ENCODE measurements at places on chromosomes 7 and 10. TPM values are rescaled to one million over a fixed set of nuclear protein-coding genes. Genes with fewer than 3 reads are reported as not detected.

The EN2 gene
- not detected for total RNA-seq

GRCh38 chr7:7923818-7924217, 44.8 kb upstream of the GLCCI1 start:
- peaks cover 42% of the 10 kb centered on the region for H3K4me1 ChIP-seq
- H3K27ac ChIP-seq, result no peak overlapping the region
- DNase-seq, result no peak
- H3K4me3 ChIP-seq, result no peak overlapping the region
- H3K27me3 ChIP-seq, result no peaks in the 10 kb centered on the region

- no peak overlapping the region for H3K27ac ChIP-seq
- no peaks in the 10 kb centered on the region for H3K36me3 ChIP-seq
- no peak for DNase-seq
These were observed 474.0 kb upstream of the FOXK1 start for GRCh38 chr7:4208086-4208485.

The ANKMY2 gene
- 11.0 TPM for total RNA-seq

DNA sequence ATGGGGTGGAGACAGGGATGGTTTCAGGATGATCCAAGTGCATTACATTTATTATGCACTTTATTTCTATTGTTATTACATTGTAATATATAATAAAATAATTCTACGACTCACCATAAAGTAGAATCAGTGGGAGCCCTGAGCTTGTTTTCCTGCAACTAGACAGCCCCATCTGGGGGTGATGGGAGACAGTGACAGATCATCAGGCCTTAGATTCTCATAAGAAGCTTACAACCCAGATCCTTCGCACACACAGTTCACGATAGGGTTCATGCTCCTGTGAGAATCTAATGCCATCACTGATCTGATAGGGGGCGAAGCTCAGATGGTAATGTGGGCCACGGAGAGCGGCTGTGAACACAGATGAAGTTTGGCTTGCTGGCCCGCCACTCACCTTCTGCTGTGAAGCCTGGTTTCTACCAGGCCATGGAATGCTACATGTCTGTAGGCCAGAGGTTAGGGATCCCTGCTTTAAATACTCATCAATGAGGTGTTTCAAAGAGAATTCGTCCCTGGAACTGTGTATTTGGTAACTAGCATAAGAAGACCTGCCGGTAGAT, 21.2 kb upstream of the PRKCQ start:
- no peak overlapping the region for H3K27ac ChIP-seq
- peak overlapping the region; percentile 46 for H3K4me3 ChIP-seq
- no peak for DNase-seq
- peaks cover 16% of the 10 kb centered on the region for H3K36me3 ChIP-seq
- H3K27me3 ChIP-seq, result no peaks in the 10 kb centered on the region

DNA sequence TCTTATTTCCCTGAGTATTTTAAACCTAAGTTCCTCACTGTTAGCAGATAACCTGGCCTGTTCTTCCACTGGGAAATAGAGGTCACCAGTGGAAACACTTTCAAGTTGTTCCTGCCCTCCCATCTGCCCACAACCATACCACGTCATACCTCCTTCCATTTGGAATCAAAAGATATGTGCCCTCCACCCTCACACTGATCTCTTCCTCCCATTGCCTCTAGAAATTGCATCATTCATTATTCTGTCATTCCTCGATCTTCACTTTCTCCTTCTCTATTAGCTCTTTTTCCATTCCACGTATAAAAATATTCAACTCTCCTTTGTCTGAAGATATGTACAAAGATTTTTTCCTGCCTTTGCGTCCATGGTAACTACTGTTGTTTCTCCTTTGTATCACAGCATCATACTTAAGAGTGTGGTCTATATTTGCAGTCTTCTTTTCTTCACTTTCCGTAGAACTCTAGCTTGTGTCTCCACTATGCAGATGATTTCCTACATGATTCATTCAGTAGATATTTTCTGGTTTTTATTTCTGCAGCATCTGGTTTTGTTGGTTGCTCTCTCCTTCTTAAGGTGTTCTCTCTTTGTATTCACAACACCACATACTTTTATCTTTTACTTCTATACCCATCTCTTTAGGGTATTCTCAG, 312.3 kb downstream of the REEP3 start:
- H3K27ac ChIP-seq, result peak overlapping the region; percentile 5
- no peak overlapping the region for H3K4me3 ChIP-seq
- H3K27me3 ChIP-seq, result peaks cover 6% of the 10 kb centered on the region
- no peak for DNase-seq

DNA sequence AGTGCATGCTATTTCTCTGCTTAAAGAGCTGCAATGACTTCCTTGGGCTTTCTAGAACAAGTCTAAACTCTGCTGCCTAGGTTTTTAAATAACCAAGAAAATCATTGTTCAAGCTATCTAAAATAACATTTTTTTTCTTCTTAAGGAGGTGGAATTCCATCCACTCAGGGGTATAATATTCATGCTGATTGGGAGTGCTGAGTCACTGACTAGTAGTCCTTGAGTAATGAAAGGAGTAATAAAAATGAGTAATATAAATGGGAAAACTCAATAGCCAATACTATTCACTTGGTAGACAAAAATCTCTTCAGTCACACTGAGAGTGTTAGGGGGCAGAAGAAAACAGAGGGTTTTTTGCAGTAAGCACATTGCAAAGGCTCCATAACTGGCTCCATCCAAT, 72.0 kb downstream of the GFRA1 start:
- no peaks in the 10 kb centered on the region for H3K27me3 ChIP-seq
- no peak overlapping the region for H3K4me3 ChIP-seq
- H3K4me1 ChIP-seq, result no peaks in the 10 kb centered on the region
- DNase-seq, result no peak
- no peak overlapping the region for H3K27ac ChIP-seq

- H3K36me3 ChIP-seq, result no peaks in the 10 kb centered on the region
- no peaks in the 10 kb centered on the region for H3K4me1 ChIP-seq
- no peaks in the 10 kb centered on the region for H3K27me3 ChIP-seq
- no peak overlapping the region for H3K4me3 ChIP-seq
These were observed 164.4 kb upstream of the PRPS1L1 start for GRCh38 chr7:18191862-18192625.

The FAM20C gene
- total RNA-seq, result not detected

The FAM25C gene
- not detected for total RNA-seq

DNA sequence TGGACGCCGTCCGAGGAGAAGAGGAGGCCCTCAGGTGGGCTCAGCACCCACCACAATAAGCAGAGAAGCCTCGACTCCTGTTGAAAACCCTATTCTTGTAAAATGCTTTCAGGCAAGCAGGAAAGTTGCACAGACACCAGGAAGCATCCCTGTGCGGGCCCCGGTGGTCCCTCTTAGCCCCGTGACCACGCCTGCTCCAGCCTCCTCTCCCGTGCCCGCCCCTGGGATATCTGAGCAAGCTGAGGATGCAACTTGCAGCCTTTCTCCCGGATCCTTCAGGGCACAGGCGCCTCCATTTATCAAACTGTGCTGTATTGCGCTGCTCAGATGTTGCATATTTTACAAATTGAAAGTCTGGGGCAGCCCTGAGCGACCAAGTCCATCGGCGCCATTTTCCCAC, 72.7 kb downstream of the CFAP46 start:
- no peak for DNase-seq
- no peaks in the 10 kb centered on the region for H3K36me3 ChIP-seq
- H3K27ac ChIP-seq, result no peak overlapping the region
- H3K4me1 ChIP-seq, result no peaks in the 10 kb centered on the region
- H3K4me3 ChIP-seq, result no peak overlapping the region

The ASB10 gene
- total RNA-seq, result not detected

The RPEL1 gene
- total RNA-seq, result 0.12 TPM

GRCh38 chr7:130135208-130136205, 65.2 kb downstream of the KLHDC10 start:
- no peak overlapping the region for H3K27ac ChIP-seq
- no peak for DNase-seq
- H3K4me3 ChIP-seq, result no peak overlapping the region
- H3K36me3 ChIP-seq, result no peaks in the 10 kb centered on the region
- no peaks in the 10 kb centered on the region for H3K27me3 ChIP-seq

The EPHA1 gene
- 4.2 TPM for total RNA-seq

The TET1 gene
- total RNA-seq, result 0.91 TPM

The TMEM254 gene
- 15.8 TPM for total RNA-seq

GRCh38 chr7:49324707-49325106, 400.4 kb downstream of the CDC14C start:
- DNase-seq, result no peak
- H3K4me1 ChIP-seq, result no peaks in the 10 kb centered on the region
- H3K27ac ChIP-seq, result no peak overlapping the region
- H3K27me3 ChIP-seq, result no peaks in the 10 kb centered on the region
- H3K36me3 ChIP-seq, result no peaks in the 10 kb centered on the region
- no peak overlapping the region for H3K4me3 ChIP-seq

DNA sequence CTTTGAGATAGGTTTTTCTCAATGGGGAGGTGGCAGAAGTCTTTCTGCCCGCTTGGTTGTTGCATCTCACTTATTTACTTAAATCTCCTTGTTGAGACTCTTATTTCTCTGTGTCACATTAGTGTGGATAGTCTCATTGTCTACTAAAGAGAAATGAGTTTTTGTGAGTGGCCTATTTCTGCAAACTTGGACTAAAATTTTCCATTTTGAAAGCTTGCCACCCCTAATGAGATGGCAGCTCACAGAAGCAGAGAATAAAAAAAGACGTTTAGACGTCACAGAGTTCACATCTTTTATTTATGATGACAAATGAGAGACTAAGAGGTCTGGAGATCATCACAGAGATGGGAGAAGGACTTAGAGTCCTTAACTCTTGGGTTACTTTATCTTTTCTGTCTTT, 262.7 kb upstream of the PHYHIPL start:
- DNase-seq, result no peak
- no peaks in the 10 kb centered on the region for H3K36me3 ChIP-seq
- H3K27me3 ChIP-seq, result no peaks in the 10 kb centered on the region

The FOXI2 gene
- total RNA-seq, result not detected

The CFAP58 gene
- total RNA-seq, result 1.1 TPM

The ITIH2 gene
- total RNA-seq, result not detected

All from activated T-cell treated with anti-CD3 and anti-CD28 coated beads, Interleukin-2, amount 50 U/mL, for 72 hours (primary cell).